CD4-positive, alpha-beta T cell treated with Interleukin-15 for 1 hour (primary cell): ENCODE measurements at places on chromosomes 11 and 22.

GRCh38 chr11:108685419-108686130 is 20.7 kb downstream of the DDX10 start:
- DNase-seq: no peak

DNA sequence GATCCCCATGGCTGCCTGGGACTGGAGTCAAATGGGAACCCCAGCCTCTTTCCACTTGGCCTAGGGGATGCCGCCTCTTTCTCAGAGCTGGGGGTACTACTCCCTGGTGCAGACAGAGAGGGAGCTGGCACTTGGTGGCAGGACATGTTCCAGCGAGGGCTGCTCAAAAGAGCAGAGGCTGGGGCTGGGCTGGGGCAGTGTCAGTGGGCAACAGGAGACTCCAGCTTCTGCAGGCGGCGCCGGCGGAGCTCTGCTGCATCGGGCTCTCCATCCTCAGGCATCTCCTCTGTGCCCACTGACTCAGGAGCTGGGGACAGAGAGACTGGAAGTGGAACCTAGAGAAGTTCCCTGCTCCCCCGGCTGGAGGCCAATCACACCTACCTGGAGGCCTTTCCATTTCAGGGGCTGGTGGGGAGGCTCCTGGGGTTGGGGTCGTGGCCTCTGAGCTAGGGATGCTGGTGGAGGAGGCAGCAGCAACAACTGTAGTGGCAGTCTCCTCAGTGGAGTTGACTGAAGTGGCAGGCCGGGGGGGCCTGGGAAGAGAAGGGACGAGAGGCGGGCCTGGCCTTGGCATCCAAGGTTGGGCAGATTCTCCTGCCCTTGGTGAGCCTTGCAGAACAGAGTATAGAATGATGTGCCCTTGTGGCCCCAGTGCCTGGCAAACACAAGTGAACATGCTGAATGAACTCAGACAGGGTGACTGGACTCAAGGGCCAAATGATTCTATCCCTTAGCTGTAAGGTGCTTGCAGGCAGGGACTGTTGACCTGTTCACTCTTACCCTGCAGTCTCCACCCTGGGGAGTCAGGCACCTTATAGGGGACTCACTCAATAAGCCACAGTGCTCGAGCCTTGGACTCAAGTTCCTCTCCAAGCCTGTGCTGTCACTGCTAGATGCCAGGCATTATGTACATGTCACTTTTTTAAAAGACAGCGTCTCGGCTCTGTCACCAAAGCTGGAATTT is 5.9 kb downstream of the SYVN1 start:
- no peak for DNase-seq

- DNase-seq: no peak
Observed at GRCh38 chr11:44880511-44880910, 70.2 kb downstream of the TP53I11 start.

DNA sequence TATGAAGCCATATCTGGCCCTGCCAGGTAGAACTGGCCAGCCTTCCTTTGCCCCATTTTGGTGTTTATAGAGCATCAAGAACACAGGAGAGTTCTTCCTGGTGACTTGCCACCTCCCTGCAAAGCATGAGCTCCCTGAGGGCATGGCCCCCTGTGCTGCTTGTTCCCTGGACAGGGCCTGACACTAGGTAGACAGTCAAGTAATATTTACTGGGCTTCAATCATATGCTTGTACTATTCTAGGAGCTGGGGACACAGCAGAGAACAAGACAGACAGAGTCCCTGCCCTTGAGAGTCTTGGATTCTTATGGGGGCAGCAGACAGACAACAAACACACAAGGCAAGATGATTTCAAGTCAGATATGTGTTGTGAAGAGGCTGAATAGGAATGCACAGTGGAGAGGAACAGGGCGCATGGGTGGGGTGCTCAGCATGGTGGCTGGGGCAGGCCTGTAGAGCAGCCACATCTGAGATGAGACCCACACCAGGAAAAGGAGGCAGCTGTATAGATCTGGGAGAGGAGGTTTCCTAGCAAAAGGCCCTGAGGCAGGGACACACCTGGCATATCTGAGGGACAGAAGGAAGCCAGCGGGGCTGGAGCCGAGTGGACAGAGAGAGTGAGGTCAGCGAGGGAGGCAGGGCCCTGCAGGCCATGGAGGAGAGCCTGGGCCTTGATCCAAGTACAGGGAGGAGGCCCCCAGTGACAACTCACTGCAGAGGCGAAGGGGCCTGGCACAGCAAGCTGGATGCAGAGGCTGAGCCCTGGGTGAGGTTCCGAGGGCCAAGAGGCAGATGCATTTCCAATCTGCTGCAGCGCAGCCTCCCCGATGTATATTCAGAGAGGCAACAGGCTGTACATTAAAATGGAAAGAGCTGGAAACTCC is 10.2 kb upstream of the CBX6 start:
- DNase-seq: no peak

DNA sequence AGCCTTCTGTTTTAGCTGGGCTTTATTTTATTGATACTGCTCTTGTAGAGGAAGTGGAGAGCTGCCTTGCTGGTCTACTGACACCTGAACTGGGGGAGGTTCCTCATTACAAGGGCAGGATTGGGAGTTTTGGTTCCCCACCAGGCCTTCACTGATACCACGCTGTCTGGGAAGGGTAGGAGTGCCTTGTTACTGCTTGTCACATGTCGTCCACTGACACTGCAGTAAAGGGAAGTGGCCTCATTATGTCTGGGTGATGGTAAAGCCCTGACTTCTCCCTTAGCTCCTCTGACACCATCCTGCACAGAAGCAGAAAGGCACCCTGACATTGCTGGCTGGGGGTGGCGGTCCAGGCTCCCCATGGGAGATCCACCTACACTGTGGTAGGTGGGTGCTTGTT is 38.7 kb upstream of the ELF5 start:
- DNase-seq: peak; percentile 23

DNA sequence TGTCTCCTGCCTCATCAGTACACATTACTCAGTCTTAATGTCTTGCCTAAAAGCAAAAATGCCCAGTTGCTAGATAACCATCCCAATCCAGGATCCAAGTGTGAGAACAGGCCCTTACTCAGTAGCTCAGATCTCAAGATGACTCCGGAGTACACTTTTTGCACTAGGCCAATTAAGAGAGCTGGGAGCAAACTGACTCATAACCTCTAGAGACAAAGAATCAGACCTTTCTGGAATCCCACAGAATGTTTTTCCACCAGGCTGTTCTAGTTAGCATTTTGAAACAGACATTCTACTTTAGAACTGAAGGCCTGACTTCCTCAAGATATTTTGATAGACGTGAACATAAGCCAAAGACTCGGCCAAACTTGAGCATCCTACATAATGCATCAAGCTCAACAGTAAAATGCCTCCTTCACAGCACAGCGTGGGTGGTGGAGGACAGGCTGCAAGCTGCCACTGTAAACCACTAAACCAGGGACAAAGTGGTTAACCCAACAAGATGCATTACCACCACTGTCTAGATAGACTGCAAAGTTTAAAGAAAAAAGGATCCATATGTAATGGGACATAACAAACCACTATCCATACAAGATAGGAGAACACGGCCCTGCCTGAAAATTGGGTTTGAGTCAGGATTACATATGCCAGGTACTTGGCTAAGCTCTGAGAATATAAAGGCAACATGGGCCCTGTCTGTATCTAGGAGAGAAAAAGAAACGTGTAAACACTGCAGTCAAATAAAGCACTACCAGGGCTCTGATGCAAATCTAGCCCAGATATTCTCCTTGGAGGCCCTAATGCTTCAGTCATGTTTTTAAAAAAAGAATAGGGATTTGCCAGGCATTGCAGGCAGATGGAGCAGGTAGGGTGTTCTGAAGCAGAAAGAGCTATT is 48.3 kb downstream of the MYH9 start:
- DNase-seq: no peak

DNA sequence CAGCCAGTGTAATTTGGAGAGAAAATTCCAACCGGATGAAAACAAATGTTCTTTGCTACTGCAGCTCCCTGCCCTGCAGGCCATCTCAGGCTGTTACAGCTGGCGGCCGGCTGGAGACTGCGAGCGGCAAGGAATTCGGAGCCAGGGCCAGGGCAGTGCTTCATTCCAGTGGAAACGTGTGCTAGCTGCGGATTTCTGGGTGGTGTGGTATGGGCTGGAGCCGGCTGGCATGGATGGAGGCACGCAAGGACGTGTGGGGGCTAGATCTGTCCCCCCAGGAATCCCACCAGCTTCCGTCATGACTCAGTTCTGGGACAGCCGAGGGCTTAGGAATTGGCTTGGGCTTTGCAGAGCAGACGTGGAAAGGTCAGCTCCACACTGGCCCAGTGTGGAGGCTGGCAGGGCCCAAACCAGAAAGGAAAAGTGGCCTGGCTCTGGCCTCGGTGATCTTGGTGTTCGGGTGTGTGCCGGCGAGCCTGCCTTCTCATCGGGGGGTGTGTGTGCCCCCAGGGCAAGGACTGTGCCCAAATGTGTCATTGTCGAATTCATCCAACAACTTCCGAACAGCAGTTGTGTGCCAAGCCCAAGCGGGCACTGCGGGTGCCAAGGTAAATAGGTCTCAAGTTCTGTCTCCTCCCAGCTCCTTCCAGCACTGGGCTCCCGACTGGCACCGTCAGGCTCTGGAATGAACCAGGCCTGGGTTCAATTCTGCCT is 48.1 kb upstream of the SHISAL1 start:
- no peak for DNase-seq

- DNase-seq: peak; percentile 49
Observed at GRCh38 chr11:122882857-122883645, 492 bp downstream of the JHY start.

- no peak for DNase-seq
Observed at GRCh38 chr22:39936523-39937145, 23.6 kb upstream of the TMA7B start.

GRCh38 chr11:2213890-2214526 is 42.4 kb upstream of the TH start:
- no peak for DNase-seq

DNA sequence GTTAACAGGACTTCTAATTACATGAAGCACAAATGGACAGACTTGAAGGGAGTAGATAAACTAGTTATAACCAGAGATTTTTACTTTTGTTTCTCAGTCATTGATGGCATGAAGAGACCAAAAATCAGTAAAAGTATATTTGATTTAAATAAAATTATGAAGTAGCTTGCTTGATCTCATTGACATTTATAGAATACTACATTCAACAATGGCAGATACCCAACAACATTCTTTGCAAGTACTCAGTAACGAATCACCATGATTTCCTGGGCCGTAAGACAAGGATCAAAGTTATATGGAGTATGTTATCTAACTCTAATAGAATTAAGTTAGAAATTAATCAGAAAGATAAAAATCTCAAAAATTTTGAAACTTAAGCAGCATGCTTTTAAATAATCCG is 317.6 kb downstream of the TBC1D22A start:
- no peak for DNase-seq

- no peak for DNase-seq
Observed at GRCh38 chr11:36510594-36510942, 496 bp upstream of the TRAF6 start.

DNA sequence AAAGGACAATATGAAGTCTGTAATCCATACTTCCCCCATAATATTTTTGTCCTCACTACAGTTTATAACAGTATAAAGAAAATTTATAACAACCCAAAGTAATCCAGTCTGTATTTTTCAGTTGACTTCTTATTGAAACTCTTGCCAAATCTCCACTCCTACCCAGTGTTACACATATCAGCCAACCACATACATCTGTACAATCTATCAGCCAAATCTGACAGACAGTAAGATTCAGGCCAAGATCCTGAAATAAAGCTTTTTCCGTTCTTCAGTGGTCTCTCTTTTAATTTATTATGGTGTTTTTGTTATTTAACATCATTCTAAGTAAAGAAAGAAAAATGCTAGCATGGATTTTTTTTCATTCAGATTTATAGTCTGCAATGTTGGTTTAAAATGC is 2370.9 kb upstream of the RAG2 start:
- no peak for DNase-seq

- DNase-seq: no peak
Observed at GRCh38 chr11:44851496-44851895, 99.2 kb downstream of the TP53I11 start.

GRCh38 chr11:64207256-64208085 is 950 bp downstream of the FERMT3 start:
- DNase-seq: peak; percentile 83

DNA sequence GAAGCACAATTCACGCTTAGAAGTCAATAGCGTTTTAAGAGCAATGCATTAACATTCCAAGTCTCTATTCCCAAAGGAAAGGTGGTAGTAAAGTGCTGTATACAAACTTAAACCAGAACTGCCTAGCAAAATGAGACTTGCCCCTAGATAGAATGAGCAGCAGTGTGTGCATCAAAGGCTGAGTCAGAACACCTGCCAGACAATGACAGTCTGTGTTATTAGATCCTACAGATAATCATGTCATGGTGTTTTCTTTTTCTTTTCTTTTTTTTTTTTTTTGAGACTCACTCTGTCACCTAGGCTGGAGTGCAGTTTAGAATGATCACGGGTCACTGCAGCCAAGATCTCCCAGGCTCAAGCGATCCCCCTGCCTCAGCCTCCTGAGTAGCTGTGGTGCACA is 1.6 kb downstream of the RTCB start:
- no peak for DNase-seq
